CD4-positive, alpha-beta T cell treated with Interleukin-4 for 1 hour (primary cell): ENCODE measurements at places on chromosomes 16 and 17.

- no peak for DNase-seq
These were observed 79.1 kb upstream of the C16orf82 start for GRCh38 chr16:26987597-26988010.

DNA sequence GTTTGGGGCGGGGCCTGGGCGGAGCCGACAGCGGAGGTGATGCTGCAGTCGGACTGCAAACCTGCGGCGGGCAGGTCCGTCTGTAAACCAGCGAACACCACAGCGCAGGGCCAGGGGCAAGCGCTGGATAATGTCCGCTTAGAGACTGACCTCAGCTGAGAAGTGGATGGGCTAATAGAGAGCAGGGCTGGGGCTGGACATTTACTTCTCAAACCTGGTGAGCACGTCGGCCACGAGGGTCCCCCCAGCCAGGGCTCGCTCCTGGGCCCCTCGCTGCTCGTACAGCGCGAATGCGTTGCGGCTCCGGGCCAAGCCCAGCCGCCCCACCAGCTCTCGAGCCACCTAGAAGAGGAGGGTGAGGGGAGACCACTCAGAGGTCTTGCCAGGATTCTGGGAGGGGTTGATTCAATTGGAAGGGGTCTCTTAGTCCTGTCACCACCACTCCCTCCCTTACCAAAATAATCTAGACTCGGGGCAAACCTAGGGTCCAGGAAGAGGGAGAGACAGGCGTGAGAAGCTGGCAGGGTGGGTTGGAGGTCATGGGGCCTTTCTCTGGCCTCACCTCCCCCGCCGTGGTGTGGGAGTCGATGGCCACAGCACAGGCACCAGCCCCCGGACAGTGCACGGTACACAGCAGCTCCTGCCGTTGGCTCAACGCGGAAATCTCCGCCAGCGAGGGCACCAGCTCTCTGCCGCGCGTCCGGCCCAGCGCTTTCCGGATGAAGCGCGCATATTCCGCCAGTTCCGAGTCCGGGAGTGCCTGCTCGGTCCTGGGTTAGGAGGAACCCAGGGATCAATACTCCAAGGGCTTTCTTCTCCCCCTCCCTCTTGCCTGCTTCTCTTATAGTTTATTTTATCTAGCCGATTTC lies 5.8 kb downstream of the PLEKHH3 start:
- DNase-seq, result no peak

- no peak for DNase-seq
These were observed 15.4 kb upstream of the ZC3H18 start for GRCh38 chr16:88554711-88555264.

DNA sequence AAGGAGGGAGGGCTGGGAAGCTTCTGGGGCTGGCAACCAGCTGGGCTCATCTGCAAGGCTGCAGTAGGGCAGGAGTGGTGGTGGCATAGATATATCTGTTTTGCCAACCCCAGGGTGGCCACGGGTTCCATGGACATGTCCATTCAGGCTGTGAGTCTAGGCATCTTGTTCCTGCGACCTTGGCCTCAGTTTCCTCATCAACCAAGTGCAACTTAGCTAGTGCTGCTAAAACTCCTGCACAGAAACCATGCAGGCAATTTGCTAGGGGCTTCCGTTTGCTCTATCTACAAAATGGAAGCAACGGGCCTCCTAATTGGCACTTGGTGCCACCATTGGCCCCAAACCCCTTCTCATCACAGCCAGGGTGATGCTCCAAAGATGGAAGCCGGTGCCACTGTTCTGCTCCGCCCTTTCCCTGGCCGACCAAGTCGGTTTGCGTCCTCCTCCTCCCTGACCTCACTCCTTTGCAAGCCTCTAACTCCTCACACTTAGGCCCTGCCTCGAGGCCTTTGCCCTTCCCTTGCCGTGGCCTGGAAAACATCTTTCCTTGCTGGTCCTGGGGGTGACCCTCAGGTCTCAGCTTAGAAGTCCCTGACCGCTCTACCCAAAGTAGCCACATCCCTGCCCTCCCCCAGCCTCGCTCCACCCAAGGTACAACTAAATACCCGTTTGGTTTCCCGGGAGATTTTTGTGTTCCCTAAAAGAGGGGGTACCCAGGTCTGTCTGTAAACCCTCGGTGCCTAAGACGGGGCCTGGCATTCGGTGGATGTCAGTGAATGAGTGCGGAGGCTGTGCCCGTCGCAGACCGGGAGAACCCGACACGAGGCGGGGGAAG lies 1.2 kb downstream of the SREBF1 start:
- DNase-seq, result no peak

- DNase-seq, result peak; percentile 82
These were observed 40.1 kb downstream of the MYO18A start for GRCh38 chr17:29140051-29140621.

DNA sequence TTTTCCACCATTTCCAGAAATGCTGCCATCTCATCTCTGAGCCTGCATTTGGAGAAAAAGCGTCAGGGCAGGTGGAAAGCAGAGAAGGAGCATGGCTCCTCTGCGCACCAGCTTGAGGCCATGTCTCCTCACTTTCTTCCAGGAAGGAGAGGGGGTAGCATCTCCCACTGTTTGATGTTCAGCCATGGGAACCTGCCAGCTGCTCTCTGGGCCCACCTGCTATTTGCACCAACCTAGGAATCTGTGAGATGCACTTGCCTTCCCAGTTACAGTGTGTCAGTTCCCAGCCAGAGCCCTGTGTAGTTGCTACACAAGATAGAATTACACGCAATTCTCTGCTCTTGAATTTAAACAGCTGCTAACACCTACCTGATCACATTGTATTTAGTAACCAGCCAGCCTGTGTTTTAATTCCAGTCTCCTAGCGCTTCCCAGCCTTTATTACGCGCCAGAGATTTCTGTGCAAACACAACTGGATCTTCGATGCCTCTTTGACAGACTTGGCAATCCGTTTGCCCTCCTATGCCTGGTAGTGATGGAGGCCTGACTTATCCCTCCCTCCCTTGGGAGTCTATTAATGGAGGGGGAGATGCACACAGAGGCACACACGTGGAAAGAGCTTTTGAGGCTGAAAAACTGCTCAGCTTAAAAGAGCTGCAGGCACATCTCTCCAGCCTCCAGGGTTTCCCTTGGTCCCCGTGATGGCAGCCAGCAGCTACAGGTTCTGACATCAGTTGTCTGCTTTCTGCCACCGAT lies 98.1 kb upstream of the SEC14L1 start:
- no peak for DNase-seq
